ENCODE measurements at places on chromosomes 5 and 9.
A peak's percentile ranks its signal among the peaks of the same experiment; 100 is the strongest.

DNA sequence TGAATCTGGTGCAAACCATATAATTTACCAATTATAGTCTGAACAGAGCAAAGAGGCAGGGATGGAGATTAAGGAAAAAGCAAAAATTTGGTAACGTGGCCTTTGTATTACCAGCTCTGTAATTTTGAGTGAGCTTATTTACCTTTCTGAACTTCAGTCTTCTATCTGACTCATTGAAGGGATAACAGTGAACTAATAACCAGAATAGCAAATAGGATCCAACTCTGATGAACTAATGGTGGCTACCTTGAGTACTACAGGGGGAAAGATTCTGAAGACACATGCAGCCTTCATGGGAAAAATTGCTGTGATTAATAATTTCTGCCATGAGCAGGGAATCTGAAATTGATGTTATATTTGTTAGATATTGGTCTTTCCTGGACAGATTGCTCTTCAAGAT is 23.0 kb upstream of the LARP1 start:
- no peak for DNase-seq

GRCh38 chr9:68851657-68852056 is 146.6 kb downstream of the PIP5K1B start:
- DNase-seq, result no peak

DNA sequence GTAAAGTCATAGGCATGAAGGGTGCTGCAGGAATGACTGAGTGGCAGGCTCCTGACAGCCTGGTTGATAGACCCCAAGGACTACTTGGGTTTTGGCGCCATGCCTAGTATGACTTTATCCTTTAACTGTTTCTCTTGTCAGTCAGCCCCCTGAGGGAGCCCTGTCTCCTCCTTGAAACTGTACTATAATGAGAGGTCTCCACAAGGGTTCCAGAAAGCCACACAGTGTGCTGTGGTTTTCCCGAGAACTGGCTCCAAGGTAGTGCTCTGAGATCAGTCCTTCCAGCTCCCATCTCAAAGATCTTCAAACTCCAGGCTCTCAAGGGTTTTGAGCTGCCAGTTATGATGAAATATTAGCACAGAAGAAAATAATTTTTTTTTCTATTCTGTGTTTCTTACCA is 26.7 kb upstream of the TNC start:
- no peak for DNase-seq

DNA sequence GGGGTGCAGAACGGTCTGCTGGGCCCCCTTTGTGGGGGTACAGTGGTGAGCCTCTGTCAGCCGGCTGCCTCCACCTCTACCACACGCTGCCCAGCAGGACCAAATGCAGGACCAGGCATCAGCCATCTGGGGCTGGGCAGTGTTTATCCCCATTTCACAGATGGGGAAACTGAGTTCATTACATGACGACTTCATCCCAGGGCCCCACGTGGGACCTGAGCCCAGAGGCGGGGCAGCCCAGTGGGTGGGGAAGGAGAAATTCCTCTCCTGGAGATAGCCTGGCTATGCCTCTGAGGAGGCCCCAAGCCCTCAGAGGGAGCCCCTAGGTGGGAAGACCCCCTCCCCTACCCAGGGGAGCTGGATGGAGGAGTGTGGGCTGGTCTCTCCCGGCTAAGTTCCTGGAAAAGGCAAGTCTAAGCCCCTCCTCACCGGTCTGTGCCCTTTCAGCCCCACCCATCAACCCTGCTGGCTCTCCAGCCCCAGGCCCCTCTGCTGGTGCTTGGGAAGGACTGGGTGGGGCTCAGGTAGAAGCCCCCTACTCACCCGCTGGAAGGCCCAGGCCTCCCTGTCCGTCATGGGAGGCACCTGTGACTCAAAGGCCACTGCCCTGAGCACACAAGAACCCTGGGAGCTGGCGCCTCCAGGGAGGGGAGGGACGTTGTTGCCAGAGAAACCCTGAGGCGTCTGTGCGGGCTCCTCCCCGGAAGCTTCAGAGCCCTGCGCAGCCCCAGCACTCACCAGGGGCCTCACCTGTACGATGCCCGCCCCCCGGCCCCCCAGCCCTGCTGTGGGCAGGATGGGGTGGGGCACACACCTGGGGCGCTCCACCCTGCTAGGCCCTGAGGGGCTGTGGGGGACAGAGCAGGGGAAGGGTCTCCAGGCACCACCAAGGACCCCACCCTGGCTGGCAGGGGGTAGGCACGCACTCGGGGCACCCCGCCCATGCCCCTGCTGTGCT is 7.4 kb upstream of the CCDC187 start:
- DNase-seq, result no peak

DNA sequence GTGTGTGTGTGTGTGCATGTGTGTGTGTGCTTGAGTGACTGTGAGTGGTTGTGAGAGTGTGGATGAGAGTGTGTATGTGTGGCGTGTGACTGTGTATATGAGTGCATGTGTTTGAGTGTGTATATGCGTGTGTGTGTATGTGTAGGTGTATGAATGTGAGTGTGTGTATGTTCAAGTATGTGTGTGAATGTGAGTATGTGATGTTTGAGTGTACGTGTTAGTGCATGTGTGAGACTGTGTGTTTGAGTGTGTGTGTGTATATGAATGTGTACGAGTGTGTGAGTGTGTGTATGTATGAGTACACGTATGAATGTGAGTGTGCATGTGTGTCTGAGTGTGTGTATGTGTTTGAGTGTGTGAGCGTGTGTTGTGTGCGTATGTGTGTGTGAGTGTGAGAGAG is 47.8 kb downstream of the KCNIP1 start:
- DNase-seq, result no peak

DNA sequence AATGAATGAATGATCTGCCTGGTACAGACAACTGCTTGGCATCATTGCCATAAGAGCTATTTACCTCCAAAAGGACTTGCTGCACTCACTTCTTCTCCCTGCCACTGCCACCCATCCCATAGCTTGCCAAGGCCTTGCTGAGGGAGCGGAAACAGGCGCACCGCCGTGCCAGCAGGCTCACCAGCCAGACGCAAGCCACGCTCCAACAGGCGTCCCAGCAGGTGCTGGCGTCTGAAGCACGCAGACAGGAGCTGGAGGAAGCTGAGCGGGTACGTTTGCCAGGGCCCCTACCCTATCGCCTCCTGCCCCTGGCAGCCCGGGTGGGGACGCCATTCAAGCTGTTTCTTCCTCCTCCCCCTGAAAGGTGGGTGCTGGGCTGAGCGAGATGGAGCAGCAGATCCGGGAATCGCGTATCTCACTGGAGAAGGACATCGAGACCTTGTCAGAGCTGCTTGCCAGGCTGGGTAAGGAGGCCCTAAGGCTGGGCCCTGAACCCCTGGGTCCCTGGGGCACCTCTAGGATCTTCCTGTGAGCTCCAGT is 8.9 kb upstream of the AIF1L start:
- DNase-seq, result no peak

GRCh38 chr5:160375166-160375565 is 4.7 kb upstream of the C1QTNF2 start:
- no peak for DNase-seq

DNA sequence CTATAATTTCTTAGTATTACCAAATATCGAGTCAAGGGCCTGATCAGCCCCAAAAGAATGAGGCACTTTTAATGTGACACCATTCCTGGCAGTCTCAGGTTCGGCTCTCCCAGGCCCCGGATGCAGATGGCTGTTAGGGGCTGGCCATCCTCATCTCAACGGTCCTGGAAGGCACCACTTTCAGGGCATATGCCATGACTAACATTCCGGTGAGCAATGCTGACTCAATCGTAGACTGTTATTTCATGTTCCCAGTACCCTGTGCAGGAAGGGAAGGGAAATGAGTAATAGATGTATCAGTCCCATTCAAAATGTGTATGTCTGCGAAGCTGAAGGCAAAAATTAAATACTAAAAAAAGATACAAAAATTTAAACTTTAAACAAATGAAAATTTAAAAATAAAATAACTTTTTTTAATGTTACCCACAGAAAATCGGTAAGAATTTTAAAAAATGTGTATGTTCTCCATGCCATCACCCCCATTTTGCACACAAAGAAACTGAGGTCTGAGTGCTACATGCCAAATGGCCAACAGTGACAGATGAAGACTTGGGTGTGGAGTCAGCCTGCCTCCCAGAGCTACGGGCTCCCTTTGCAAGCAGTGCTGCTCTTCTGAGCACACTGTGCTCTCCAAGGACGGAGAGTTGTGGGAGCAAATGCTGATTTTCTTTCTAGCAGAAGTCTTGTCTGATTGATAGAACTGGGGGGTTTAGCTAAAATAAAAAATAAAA is 79.0 kb downstream of the GLDC start:
- no peak for DNase-seq

- no peak for DNase-seq
Observed at GRCh38 chr5:84673785-84674184, 289.1 kb upstream of the EDIL3 start.

GRCh38 chr5:72618708-72619107 is 111.5 kb upstream of the ZNF366 start:
- DNase-seq, result no peak

DNA sequence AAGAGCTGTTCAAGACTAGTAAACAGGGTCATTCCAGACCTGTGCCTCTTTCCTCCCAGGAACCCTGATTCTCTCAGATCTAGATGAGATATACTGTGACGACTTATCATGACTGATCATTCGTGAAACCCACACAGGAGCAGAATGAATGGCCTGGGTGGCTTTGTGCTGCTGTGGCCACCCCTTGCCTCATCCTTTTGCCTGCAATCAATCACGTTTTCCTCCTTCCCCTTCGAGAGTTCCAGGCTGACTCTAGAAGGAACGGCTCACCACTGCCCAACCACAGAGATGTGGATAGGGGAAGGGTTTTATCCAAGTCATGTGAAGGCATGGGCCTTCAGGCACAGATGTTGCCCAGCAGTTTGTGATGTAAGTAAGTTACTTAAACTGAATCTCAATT is 5.8 kb downstream of the ANXA6 start:
- DNase-seq, result no peak

GRCh38 chr5:35794684-35795375 is 61.9 kb upstream of the IL7R start:
- no peak for DNase-seq

DNA sequence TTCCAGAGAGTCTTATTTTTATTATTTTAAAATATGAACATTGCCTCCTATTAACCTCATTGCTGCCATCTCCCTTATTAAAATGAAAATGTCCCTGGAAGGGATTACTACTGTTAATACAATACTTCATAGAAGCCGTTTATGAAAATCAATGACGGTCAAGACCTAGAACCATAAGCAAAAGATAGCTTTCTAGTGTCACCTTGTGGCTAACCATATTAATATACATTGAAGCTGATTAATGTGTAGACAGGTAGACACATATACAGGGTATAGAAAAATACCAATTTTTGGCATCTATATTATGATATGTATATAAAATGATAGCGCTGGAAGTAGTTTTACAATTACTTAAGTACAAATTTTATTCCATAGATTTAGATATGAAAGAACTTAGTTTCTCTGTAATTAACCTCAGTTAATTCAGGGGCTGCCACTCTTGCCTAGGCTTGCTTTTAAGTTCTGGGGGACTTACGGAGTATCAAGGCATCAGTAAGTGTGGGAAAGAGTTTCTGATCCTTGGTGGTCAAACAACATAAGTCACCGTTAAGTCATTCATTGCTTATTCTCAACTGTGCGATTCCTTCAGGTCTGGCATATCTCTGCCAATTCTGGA is 2.5 kb upstream of the YTHDC2 start:
- DNase-seq, result peak; percentile 22

DNA sequence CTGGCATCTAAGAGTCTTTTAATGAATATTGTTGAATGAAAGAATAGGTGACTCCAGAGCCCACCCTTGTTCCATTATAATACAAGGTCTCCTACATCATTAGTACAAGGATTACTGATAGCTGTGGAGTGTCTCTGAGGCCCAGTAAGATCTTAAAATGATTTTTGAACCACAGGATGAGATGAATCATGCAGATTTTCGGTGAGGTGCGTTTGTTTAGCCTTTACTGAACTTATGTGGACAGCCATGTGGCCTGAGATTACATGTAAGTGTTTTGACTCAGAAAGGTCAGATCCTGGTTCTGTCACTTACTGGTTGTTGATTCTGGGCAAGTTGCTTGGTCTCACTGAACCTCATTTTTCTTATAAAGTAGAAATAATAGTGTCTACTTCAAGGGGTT is 21.6 kb downstream of the NFX1 start:
- DNase-seq, result no peak

DNA sequence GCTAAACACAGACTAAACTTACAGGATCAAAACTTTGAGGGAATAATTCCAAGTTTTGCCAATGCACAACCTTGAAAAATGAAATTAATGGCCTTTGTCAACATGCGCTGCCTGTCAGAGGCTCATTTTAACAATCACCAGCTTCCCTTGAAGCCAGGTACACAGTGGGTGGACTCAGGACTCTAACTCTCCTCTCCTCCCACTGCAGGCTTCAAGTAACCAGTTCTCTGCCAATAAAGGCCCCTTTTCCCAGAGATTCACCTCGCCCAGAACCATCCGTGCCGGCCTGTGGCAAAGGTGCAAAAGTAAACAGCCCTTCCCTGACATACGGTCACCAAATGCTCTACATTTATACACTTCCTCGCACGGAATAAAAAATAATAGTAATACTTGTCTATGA is 18.4 kb upstream of the FBP2 start:
- DNase-seq, result no peak

DNA sequence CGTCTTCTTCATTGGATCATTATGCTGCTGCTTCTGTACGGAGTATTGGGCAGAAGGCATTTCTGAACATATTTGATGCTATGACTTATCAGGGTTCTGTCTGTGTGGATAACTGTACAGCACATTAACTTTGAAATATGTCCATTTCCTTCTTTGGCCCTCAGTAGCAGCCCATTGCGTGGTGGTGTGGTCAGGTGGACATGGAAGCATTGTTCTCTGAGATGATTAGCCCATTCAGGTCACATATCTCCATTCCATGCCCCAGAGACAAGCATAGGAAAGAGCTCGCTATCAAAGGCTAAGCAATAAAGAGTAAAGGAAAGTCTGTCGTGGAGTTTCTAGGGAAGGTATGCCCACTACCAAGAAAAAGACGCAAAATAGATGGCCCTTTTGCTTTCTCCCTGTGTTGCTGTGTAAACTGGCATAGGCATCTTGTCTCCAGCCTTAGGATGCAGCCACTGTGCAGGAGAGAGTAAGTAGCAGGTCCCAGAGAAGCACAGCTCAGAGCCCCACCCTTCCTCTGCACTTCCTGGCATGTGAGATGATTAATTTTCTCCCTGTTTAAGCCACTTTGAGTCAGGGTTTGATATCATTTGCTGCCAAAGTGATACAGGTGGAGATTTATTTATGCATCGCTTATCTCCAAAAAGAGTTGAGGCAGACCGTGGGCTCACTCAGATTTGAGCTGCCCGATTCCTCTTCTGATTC is 221.9 kb downstream of the PDZD2 start:
- DNase-seq, result no peak

DNA sequence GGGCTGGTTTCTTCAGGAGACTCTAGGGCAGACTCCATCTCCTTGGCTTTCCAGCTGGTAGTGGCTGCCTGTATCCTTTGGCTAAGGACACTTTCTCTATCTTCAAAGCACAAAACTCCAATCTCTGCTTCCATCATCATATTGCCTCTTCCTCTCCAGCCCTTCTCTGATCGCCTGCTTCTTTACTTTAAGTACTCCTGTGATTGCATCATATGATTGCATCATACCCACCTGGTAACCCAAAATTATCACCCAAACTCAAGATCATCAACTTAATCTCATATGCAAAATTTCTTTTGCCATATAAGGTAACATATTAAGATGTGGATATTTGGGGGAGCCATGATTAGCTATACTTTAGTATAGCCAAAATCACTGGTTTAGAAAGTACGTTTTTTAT is 1092.6 kb upstream of the CDH6 start:
- DNase-seq, result no peak

Data from NCI-H524 treated with DMSO at 0.1 percent for 48 hours (cell line).